NB4 (cell line): ENCODE measurements at places on chromosomes 2 and 18.

DNA sequence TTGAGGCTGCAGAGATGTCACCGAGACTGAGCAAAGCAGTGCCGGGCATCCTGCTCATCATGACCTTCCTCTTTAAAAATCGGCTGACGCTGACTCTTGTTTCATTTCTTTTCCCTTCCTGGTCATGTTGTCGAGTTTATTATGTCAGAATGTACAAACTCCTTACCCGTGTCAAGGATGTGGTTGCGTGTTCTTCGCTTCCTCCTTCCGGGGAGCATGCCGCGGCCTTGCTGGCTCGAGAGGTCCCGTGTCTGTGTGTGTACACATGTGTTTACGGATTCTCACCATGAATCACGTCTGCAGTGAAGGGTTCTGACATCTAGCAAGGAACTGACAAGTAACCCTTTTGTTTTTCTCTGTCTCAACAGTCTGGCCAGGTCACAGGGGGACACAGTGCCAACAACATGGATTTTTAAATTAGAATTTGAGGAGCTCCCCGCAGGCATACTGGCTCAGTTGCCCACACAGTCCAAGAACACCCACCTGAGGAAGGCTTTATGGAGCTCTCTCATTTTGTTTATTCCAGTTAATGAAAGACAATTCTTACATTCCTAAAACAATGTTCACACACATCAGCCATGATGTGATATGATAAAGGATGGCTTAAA, 60.2 kb downstream of the MYT1L start:
- DNase-seq: no peak

- DNase-seq: no peak
These were observed 292.6 kb downstream of the PRKCE start for GRCh38 chr2:45944074-45944473.

DNA sequence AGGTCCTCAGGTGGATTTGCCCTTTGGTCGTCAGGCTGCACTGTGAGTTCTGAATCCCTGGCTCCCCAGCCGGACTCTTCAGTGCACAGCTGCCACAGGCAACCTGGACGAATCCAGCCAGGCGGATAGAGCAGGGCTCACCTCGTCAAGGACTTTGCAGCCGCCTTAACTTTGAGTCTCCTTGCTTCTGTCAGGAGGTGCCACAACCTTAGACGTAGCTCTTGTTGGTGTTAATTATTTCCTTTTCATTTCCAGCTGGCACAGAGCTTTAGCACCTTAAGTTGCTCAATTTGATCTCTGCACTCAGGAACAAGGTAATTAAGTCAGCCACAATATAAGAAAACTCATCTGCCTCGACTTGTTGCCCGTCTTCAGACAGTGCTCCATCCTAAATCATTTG, 17.7 kb downstream of the SMIM21 start:
- DNase-seq: no peak

- no peak for DNase-seq
These were observed 21.6 kb upstream of the SLC35G4 start for GRCh38 chr18:11587846-11588245.

DNA sequence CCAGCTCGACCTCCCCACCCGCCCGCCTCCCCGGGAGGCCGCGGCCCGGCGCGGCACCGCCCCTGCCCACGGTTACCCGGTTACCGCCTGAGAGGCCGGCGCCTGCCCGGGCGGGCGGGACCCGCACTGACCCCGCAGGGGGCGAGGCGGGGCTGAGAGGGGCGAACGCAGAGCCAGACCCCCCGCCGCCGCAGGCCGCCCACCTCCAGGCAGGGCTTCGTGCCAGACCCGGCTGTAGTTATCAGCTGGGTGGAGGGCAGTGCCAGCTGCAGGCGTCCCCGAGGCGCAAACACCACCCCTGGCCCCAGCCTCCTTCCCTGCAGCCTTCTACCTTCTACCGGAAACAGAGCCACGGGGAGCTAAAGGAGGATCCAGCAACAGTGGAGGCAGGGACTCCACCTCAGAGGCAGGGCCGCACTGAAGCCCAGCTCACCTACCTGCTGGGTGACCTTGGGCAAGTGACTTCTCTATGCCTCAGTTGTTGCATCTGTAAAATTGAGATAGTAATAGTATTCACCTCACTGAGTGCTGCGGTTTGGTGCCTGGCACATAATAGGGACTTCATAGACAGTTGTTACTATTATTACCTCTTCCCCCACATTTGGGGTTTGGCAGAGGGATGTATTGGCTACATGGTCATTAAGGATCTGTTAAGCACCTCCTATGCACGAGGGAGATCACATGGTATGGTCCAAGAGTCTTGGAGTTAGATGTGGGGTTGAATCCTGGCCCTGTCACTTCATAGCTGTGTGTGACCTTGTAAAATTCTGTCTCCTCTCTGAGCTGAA, 231.6 kb upstream of the SMAD2 start:
- DNase-seq: peak; percentile 75

DNA sequence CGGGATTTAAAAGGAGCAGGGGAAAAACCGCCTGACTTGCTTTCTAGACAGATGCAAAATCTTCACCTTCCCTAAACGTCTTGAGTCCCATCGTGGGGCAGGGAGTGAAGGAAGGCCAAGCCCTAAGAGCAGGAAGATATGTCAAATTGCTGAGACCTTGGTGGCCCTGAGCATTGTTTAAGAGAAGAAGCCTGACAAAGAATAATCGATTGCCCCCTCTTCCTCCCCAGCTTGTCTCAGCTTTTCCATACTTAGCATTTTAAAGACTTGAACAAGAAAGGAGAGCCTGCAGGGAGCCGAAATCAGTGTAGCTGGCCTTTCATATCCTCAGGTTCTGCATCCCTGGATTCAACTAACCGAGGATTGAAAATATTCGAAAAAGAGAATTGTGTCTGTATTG, 157.6 kb upstream of the DLX2 start:
- no peak for DNase-seq

DNA sequence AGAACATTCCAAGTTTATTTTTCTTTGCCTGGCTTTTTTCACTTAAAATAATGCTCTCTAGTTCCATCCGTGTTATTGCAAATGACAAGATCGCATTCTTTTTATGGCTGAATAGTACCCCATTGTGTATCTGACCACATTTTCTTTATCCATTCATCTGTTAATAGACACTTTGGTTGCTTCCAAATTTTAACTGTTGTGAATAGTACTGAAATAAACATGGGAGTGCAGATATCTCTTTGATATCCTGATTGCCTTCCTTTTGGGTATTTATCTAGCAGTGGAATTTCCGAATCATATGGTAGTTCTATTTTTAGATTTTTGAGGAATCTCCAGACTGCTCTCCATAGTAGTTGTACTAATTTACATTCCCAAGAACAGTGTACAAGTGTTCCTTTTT, 230.5 kb downstream of the FIGN start:
- DNase-seq: no peak

DNA sequence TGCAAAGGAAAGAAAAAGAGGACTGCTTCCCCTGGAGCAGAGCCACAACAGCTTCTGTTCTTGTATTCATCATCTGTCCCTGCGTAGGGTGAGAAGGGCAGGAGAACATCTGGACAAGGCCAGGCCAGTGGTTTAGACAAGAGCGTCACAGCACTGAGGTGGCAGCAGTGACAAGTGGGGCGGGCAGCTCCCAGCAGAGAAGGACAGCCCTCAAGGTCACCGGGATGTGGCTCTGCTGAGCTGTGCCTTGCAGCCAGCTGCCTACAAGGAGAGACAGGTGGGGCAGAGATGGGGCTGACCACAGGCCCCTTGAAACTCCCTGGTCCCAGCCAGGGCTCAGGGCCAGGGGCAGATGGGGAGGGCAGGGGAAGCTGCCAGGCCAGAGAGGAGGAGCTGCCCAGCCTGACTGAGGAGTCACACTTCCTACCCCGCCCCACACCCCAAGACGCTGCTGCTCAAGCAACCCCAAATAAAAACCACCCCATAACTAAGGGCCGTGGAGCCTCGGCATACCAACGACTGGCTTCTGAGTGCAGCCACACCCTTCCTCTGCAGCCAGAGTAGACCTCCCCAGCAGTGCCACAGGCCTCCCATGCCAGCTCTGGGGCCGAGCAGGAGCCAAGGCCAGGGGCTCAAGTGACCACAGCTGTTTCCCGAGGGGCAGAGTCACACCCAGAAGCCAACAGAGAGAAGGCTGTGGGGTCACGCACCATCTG, 5.4 kb downstream of the RAB11FIP5 start:
- DNase-seq: no peak
